Occipital lobe (tissue), 3 donors: ENCODE measurements at places on chromosomes 13 and 19. TPM values are rescaled to one million over a fixed set of nuclear protein-coding genes. Genes with fewer than 3 reads are reported as not detected.

MYO16 gene
- total RNA-seq = 105 TPM

TIMM29 gene
- 29.8 TPM for total RNA-seq

ZNF527 gene
- 26.8 TPM for total RNA-seq

- DNase-seq = no peak
Measured at GRCh38 chr13:23513455-23513854, 56.8 kb upstream of the TNFRSF19 start.

- DNase-seq = no peak
Measured at GRCh38 chr13:49446473-49446872, 2.4 kb downstream of the SETDB2 start.
